Activated naive CD8-positive, alpha-beta T cell treated with anti-CD3 and anti-CD28 coated beads, Interleukin-2, amount 10 ng/mL, durations not matched to agents 7 days and 5 days (primary cell): ENCODE measurements at places on chromosomes 3 and 15. TPM values are rescaled to one million over a fixed set of nuclear protein-coding genes. Genes with fewer than 3 reads are reported as not detected.

The TRPM1 gene
- not detected for total RNA-seq

The NMB gene
- 1.1 TPM for total RNA-seq

The CYFIP1 gene
- 12.6 TPM for total RNA-seq

The LDHAL6B gene
- total RNA-seq, result not detected

The GUCA1C gene
- total RNA-seq, result not detected
